GM10248 (cell line): ENCODE measurements at places on chromosomes 7 and 10.

DNA sequence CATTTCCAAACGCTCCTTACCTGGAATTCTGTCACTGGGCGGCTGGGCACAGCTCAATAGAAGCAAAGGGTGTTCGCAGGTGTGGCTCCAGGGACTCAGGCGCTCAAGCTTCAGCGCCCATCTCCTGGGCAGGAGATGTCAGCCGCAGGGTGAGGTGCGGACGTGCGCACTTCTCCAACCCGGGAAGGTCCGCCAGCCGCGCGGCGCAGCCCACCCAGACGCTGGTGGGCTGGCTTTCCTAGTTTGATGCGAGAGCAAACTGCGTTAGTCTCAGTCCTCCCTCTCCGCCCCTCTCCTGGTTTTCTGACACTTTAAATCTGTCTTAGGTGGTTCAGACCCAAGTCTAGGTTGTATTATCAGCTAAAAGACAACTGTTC is 267 bp downstream of the CALCR start:
- DNase-seq, result no peak

GRCh38 chr10:127458829-127459228 is 90.3 kb upstream of the NPS start:
- no peak for DNase-seq

DNA sequence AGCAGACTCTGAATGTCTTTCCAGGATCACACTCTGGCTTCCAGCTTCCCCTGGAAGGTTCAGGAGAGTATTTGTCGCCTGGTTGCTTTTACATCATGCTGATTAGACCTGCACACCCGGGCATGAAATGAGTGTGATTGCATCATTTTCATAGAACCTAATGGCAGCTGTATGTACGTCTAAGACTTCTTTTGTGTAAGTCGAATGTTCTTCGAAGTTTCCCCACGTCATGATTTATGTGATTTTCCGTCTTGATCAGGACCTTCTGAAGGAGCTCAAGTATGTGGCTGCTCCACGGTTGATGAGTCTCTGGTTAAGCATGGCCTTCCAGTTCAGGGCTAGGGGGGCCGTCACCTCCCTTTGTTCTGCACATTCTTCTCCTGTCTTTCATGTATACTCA is 4.5 kb downstream of the EIF4H start:
- no peak for DNase-seq

DNA sequence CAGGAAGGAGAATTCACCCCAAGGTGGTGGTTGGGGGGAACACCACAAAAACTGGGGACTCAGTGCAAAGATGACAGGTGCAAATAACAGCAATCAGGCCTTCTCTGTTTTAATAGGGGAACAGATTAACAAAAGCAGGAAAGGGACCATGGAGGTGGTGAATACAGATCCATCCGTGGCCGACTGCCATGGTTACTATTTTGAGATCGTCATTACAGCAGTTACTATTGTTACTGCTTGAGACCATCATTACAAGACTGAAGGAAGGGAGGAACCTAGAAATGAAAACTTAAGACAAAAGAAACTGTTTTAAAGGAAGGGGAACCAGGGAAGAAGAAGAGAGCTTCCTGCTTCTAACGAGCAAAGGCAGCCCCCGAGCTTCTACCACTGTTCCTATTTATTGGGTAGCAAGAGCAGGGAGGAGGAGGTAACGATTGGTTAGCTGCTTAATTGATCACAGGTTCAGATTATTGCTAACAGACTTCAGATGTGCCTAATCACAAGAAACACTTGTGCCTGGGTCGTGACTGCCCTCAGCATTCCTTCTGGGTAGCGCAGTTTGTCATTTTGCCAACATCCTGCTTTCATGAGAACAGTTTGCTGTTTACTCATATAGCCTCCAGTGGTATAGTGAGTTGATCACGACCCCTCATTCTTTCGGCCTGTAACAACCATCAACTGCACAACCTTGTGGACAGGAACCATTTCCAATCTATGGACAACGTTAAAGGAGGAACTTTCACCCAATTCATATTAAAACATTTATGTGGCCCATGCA is 216.3 kb downstream of the CHCHD3 start:
- DNase-seq, result no peak

DNA sequence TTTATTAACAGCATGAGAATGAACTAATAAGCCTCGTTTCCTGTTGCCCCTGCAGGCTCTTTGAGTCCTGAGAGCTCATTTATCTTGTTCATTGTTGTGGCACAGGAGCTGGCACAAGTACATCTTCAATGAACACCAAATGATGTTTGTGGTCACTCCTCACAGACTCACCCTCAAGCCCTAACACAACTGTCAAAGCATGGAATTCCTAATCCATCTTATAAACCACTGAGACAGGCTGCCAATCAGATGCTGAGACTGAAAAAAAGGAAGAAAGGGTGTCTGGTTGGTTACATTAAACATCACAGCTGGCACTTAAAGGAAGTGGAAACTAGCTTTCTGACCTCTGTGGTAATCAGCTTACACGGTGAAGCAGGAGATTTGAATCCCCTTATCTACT is 7.7 kb upstream of the CCDC172 start:
- DNase-seq, result no peak

DNA sequence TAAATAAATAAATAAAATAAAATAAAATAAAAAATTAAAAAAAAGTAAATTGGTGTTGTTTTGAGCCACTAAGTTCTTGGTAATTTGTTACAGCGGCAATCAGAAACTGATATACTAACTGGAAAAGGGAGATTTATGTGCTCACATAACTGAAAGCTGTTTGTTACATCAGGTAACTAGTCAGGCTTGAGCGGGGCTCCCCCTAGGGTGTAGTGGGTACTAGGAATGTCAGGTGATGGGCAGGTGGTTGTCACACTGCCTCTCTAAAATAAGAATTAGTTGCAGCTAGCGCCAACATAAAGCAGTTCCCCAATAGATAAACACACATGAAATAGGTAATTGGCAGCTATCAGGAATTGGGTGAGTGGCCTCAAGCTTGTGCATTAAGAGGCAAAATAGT is 1336.9 kb downstream of the XPNPEP1 start:
- DNase-seq, result no peak

GRCh38 chr7:110564246-110564645 is 526.7 kb upstream of the LRRN3 start:
- DNase-seq, result no peak

DNA sequence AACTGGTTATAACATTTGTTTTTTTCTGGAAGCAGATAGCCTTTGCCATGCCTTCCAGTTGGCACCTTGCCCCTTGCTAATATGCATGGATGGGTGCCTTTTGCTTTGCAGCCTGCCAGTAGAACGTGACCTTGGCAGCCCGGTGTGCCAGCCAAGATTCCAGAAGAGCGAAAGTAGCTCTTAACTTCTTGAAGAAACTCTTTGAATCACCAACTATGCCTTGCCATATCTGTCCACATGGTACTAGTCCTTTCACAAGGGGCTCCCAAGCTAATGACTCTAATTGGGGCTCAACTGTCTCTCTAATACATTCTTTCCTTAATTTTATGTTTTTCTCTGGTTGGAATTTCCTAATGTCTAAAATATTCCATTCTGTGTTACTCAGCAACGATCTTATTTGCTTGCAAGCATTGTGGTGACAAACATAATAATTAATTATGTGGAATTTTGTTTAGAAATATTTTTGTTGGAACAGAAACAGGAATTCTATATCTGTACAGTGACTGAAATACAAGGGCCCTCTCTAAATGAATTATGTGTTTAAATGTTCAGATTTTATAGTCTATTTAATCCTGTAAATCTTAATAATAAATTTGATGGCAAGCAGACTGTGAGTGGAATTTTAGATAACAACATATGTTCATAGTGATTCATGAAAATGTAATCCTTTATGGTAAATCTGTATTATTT is 45.8 kb downstream of the HDAC9 start:
- DNase-seq, result no peak

GRCh38 chr7:103297837-103298179 is 573 bp downstream of the PMPCB start:
- DNase-seq, result no peak

DNA sequence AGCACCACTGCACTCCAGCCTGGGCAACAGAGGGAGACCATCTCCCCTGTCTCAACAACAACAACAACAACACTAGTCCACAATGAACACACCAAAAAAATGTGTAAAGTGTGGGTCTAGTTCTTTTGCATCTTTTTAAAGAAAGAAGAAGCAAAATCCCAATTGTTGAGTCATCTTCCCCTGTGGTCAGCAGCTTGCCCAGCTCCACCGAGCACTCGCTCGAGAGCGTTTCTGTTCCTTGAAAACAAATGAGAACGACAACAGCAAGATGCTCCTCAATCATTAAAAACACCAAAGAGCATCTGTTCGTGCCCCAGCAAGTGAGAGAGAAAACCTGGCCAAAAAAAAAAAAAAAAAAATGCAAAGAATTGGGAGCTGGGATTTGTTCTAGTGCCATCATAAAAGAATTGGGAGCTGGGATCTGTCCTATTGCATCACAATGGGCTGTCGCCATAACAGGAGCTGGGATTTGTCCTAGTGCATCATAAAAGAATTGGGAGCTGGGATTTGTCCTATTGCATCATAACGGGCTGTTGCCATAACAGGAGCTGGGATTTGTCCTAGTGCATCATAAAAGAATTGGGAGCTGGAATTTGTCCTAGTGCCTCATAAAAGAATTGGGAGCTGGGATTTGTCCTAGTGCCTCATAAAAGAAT is 118.1 kb downstream of the PTPRN2 start:
- DNase-seq, result no peak

DNA sequence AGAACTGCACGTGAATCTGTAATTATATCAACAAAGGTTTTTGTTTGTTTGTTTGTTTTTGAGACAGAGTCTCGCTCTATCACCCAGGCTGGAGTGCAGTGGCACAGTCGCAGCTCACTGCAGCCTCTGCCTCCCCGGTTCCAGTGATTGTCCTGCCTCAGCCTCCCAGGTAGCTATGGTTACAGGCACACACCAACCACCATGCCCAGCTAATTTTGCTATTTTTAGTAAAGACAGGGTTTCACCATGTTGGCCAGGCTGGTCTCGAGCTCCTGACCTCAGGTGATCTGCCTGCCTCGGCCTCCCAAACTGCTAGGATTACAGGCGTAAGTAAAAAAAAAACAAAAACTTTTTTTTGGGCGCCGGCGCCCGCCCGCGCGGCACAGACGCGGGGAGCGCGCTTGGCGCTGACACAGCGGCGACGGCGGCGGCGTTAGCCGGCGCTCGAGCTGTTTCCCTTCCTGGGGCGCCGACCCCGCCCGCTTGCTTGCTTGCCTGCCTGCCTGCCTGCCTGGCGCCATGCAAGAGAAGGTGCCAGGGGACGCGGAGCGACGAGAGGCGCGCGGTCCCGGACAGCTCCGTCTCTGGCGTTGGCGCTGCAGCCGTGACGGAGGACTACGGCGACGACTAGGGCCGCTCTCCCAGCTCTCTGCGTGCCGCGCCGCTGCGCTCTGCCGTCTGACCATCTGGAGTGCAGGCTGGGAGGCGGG is 171.4 kb upstream of the NUPR2 start:
- DNase-seq, result no peak

DNA sequence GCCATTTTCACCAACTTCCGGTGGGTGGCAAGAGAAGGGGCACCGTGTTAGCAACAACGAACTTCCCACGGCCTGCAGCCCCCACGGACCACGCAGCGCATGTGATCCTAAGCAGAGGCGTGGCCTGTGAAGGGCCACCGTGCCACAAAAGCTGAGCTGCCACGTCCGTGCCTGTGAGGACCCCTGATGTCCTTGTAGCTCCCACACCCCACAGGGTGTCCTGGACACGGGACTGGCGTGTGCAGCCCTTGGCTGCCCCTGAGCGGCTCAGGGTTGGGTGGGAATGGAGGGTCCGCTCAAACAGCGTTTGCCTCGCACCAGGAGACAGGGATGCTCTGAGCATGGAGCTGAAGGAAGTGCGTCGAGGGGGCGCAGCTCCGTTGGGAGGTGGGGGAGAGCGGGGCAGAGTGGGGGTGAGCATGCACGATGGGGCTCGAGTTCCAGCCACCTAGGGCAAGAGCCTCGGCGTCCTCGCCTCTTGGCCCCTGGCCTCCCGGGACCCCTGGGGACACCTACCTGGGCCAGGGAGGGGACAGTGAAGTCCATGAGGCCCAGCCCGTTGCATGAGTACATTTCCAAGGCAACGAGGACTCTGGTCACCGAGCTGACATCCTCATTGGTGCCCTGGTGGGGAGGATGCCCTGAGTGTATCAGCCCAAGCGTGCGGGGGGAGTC is 33.6 kb downstream of the CFAP46 start:
- no peak for DNase-seq

GRCh38 chr10:12774204-12774894 is 227.2 kb downstream of the CCDC3 start:
- no peak for DNase-seq

- DNase-seq, result no peak
Observed at GRCh38 chr7:18087687-18088078, 60.0 kb upstream of the PRPS1L1 start.

DNA sequence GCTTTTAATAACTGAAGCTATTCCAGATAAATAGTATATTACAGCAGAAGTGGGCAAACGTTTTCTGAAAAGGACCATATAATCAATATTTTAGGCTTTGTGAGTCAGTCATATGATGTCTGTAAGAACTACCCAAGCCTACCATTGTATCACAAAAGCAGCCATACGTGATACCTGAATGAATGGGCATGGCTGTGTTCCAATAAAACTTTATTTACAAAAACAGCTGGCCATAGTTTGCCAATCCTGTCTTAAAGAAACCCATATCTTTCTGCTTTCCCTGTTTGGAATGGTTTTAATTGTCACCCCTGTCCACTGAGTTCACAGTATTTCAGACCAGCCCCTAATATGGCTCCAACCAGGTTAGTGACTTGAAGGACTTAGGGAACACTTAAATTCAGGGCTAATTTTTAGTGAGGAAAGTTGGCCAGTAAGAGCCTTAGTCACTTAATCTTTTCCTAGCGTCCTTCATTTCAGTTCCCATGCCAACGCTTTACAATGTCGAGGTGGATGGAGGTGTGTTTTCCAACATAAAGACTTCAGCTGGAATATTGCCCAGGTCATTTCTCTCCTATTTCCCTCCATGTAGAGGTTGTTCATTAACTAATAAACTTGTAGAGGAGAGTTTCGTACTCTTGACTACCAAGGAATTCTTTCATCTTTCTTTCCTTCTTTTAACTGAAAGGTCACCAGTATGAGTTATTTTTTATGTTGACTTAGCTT is 184.5 kb downstream of the TRIL start:
- no peak for DNase-seq

- no peak for DNase-seq
Observed at GRCh38 chr7:3106361-3106826, 62.7 kb upstream of the CARD11 start.

DNA sequence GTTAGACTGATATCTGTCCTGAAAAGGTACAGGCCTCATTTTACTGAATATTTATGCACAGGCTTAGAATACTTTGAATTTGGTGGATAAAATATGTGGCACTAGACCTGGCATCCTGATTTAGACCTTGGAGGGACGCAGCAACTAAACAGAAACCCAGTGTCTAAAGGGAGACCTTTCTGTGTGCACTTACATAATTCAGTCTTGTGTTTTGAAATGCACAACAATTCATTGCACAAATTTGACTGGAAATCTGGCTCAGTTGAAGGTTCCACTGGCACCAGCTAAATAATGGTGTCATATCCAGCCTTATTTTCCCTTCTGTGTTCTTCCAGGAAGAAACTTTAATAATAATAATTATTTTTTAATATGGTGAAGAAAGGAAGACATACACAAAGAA is 142.1 kb downstream of the SND1 start:
- no peak for DNase-seq
